ENCODE measurements at places on chromosomes 13 and 19.

GRCh38 chr13:53137779-53138178 lies 109.2 kb downstream of the OLFM4 start:
- DNase-seq: no peak

GRCh38 chr13:33487575-33488243 lies 202.2 kb upstream of the STARD13 start:
- DNase-seq: no peak

DNA sequence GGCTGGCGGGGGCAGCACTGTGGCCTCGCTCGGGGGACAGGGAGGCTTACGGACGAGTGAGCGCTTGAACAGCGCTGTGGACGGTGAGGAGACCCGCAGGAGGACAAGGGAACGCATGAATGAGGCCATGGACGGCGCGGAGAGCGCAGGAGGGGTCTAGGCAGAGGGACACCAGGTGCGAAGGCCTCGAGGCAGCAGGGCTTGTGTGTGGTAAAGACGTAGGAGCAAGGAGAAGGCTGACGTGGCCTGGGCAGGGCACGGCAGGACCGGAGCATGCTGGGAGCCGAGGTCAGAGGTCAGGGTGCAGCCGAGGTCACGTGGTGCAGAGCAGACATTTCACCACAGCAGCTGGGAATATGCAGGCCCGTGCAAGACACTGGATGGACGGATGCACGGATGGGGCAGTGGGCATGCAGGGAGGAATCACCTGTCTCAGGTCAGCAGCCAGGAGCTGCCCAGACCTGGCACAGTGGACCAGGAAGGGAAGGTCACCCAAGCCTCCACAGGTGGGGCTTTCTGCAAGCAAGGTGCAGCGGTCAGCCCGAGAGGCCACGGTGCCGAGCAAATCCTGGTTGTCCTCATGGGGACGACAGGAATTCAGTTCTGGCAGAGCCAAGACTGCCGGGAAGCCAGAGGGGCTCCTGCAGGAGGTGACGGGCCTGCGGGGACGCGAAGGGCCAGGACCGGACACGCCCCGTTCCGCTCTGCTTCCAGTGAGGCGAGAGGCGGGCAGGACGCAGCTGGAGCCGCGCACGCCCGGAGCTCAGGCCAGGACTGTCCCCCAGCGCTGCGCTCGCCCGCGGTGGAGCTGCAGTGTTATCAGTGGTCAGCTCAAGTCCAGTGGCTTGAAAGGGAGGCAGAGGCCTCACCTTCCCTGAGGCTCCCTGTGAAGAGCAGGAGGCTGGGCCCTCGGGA lies 72.2 kb downstream of the RASA3 start:
- DNase-seq: no peak

DNA sequence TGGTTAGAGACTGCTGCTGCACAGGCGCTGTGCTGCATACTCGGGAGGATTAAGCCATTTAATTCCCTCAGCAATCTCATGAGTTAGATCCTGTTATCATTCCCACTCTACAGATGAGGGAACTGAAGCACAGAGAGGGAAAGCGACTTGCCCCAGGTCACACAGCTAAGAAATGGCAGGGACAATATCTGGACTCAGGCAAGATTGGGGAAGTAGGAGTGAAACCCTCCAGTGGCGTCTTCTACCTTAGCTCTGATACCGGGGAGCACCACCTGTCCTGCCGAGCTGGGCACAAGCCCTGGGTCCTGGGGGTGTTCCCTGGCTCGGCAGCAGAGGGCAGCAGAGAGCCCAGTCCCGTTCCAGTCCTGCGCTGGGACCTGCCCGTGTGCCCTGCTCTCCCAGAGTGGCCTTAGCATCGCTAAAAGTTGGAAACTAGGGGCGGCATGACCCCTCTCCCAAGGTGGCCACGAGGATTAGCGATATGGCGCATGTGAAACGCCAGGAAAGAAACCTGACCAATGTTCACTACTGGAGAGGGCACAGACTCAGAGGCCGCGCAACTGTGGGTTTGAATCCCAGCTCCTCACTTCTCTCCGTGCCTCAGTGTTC lies 20.5 kb downstream of the CYTH2 start:
- peak; percentile 85 for DNase-seq

DNA sequence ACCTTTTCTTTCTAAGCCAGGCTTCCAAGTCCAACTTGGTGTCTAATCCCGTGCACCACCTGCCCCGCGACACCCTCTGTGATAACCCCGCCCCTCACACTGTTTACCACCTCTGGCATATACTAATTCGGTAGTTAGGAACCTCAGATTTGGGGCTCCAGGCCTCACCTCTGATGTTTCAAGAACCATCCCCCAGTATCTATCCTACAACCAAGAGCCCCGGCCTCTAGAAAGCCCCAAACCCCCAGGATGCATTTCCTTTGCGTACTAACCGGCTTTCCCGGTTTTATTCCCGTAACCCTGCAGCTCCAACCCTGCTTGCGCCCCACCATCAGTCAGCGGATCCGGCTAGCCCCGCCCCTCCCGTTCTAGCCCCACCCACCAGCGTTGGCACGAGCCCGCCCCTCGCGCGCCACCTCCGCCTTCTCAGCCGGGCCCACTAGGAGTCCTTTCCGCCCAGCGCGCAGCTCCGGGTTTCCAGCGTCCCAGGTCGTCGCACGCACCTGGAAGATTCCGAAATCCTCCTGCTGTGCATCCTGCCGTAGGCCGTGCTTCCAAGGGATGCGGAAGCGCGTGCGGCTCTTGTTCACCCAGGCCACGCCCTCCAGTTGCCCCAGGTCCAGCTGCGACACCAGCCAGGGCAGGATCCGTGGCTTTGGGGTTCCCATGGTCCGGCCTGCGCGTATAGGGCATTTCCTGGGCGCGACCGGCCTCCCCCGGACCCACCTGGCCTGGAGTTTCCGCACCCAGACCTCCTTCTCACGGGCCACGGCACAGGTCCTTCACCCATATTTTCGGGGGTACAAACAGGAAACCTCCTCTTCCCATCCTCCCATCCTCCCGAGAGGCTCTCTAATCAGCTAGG lies 1.3 kb downstream of the IRF3 start:
- peak; percentile 93 for DNase-seq

GRCh38 chr13:30373727-30374126 lies 48.6 kb upstream of the UBE2L5 start:
- DNase-seq: no peak

DNA sequence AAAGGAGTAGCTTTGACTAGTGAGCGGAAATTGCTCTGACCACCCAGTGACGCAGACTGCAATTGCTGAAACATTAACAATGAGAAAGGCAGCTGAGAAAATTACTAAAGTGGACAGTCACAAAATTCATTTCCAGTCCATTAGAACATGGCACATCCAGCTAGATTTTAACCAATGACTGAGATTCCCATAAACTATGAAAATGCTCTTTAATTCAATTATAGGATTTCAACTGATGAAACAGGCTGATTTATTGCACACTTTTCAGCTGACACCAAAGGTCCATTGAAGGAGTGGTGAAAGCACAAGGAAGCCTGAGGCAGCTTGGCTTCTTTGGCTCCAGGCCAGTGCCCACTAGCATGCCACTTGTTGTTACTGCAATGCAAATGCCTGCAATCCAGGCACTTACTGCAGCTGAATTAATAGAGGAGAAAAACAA lies 933.4 kb downstream of the SLITRK6 start:
- DNase-seq: no peak

DNA sequence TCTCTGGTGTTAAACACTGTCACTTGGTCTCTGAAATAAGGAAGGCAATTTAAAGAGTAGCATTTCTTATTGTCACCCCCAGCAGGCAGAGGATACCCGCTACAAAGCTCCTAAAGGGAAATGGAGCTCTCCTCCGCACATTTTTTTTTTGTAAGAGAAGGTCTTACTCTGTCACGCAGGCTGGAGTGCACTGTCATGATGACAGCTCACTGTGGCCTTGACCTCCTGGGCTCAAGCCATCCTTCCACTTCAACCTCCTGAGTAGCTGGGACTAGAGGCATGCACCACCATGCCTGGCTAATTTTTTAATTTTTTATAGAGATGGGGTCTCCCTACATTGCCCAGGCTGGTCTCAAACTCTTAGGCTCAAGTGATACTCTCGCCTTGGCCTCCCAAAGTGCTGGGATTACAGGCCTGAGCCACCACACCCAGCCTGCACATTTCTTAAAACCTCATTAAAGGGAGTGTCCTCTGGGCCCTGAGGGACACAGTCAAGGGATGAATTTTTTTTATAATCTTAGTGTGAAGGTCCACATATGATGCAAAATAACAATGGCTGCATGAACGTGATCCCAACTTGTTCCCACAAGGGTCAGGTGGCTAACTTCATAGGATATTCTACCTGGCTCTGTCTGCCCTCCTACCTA lies 32.1 kb downstream of the SLC25A30 start:
- no peak for DNase-seq

DNA sequence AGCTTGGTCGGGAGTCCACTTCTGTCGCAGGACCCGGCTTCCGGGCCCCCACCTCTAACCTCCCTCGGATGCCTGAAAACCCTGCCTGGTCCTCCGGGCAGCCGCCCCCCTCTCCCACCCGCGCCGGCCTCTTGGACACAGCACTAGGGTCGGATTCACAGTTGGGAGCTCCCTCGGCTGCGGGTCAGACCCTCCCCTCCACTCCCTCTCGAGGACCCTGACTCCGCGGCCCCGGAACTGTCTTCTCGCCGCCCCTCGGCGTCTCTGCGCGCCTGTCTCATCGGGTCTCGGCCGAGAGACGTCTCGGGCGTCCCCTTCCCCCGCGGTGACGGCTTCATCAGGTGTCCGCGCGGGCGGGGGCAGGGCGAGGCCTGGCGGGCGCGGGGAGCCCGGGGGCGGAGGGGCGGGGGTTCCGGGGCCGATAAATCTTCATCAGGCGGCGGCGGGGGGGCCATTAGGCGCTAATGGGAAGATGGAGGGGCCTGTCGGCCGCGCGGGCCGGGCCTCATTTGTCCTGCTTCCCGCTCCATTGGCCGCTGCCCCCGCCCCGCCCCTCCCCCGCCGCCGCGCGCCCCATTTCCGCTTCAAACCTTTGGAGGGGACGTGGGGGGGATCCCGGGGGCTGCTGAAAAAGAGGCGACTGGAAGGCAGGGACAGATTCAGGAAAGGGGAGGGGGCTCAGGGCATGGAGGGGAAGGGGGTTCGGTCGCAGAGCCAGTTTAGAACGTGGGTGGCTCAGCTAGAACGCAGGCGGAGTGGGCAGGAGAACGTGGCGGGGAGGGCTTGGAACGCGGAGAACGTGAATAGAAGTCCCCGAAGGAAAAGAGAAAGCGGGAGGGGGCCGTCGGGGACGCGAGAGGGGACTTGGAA lies 11.8 kb upstream of the ERFL start:
- peak; percentile 82 for DNase-seq

GRCh38 chr19:55198651-55199050 lies 10.7 kb downstream of the PTPRH start:
- no peak for DNase-seq

GRCh38 chr13:113963376-113963775 lies 10.5 kb downstream of the C13orf46 start:
- DNase-seq: no peak

DNA sequence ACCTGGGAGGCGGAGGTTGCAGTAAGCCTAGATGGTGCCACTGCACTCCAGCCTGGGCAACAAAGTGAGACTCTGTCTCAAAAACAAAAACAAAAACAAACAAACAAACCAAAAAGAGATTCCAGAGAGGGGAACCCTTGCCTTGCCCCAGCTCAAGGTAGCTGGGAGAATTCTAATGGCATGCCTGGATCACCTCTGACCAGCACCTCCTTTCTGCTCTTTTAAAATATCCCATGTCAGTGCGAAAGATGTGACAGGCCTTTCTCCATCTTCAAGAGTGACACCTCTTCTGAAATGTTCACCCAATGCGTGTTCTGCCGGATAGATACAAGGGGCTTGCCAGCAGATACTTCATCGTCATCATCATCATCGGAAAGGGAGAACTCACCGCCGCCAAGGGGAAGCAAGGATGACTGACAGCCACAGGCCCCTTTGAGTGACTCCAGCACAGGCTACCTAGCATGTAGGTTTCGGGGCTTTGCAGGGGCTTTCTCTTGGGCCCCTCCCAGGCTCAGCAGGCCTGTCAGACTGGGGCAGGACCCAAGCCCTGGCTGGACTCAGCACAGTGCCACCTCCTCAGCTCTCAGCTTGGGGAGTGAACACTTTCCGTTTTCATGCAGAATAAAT lies 18.9 kb upstream of the LRP3 start:
- DNase-seq: no peak
